ENCODE measurements at places on chromosomes 5 and 9.

- no peak for DNase-seq
Observed at GRCh38 chr5:52981507-52981906, 7.6 kb upstream of the ITGA2 start.

- no peak for DNase-seq
Observed at GRCh38 chr5:77074745-77075144, 12.3 kb downstream of the ZBED3 start.

- no peak for DNase-seq
Observed at GRCh38 chr5:109880907-109881685, 191.4 kb downstream of the MAN2A1 start.

DNA sequence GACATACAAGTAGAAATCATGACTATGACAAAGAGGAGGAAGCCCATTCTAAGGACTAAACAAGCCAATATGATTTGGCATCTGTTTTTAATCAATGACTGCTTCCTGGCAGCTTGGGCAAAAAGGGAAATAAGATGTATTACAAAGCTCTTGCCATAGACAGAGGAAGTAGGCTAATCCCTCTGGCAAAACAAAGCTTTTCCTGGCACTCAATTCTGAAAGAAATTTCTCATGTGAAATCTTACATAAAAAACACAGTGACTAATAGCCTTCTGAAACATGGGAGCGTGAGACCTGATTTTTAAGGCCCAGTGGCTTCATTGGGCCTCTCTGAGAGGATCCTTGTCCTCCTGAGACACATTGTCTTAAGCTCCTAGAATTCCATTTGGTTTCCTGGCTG, 93.6 kb downstream of the COL23A1 start:
- no peak for DNase-seq

GRCh38 chr5:169050146-169050571, 250.8 kb downstream of the SLIT3 start:
- DNase-seq = no peak

GRCh38 chr5:68189613-68190012, 25.9 kb upstream of the PIK3R1 start:
- DNase-seq = no peak

DNA sequence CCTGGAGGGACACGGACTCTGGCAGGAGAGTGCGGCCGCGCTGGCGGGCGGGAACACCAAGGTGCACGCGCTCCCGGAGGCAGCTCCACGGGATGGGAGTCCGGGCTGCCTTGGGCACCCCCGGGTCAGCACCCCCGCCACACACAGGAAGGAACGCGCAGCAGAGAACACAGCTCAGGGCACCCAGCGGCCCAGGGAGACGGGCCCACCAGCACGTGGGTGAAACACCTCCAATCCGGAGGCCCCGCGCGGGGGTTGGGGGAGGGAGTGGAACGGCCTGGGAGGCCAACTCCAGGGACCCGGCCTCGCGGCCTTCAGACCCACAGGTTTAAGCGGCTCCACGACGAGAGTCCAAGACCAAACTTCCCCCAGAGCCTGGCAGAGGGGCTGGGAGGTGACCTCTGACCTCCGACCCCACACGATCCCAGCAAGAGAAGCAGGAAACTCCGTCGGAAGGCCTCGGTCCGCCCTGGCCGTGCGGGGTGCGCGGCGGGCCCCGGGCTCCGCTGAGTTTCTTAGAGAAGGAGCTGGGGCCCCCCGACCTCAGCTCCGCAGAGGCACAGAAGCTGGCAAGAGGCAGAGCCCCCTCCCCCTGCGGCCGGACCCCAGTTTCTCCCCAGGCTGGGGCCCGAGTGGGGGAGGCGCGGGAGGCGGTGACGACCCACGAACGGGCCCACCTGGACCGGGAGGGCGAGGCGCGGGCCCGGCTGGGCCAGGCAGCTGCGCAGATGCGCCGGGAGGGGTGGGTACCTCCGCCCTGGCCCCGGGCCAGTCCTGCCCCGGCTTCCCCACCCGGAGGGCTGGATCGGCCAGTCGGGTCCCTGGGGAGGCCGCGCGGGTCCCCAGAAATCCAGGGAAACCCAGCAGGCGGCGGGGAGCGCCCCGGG, 851 bp downstream of the NACC2 start:
- peak; percentile 80 for DNase-seq

DNA sequence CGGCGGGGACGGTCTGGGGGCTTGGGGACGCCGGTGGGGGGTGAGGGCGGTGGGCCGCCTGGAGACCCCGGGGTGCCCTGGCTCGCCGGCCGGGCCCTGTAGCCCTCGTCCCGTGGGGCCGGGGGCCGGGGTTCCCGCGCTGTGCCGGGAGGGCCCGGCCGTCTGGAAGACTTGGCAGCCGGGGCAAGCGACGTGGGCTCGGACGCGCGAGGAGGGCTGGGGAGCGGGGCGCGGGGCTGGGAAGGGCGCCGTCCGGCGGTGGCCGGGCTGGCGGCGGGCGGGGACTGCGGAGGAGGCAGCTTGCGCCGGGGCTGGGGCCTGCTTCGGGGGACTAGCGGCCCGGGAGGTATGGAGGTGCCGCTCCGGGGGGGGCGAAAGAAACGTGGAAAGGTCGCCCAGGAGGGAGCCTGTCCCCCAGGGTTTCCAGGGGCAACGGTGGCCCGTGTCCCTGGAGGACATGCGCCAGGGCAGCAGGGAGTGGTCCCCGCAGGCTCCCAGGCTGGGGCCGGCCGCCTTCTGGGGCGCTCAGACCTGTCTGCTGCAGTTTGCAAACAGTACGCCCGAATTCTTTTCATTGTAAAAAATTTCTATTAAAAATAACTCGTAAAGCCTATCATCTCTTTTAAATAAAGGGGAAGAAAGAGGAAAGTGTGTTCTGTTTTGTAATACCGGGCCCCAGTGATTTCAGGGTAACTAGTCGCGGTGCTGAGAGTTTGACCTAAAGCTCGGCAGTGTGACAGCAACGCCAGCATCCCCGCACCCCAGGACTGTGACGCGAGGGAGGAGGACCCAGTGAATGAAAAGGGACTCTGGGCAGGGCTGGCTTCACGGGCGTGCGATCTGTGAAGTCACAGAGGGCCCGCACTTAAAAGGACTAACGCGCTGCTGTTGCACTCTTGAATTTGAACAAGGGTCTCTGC, 752 bp upstream of the ANKH start:
- DNase-seq = peak; percentile 71

DNA sequence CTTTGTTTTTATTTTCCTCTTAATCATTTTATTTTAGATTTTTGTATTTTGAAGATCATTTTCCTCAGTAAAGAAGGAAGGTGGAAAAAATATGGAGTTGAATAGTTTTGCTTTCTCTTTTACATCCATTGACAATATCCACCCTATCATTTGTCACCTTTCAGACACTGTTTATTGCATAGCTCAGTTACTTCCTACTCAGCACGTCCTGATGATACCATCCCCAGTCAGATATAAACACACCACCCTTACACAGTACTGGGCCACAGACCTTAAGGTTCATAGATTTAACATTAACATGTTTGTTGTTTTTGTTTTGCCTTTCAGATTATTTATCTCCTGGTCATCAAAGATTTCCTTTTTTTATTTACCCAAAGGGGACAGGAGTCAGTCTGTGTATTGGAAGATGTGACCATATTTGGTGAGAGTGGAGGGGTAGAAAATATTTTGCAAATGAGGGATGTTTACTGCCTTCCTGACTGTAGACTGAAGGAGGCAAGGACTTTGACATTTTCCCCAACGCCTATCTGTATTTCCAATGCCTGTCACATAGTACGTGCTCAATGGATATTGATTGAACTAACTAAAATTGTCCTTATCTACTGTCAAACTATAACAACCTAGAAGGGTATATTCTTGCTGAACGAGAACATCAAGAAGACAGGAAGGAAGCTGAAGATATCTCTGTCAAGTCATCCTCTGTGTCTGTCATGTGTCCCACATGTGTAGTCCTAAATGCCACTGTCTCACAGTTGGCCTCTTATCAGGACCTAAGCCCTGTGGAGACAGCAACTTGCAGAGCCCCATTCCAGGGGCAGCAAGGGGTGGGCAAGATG, 15.6 kb downstream of the STX17 start:
- peak; percentile 42 for DNase-seq

DNA sequence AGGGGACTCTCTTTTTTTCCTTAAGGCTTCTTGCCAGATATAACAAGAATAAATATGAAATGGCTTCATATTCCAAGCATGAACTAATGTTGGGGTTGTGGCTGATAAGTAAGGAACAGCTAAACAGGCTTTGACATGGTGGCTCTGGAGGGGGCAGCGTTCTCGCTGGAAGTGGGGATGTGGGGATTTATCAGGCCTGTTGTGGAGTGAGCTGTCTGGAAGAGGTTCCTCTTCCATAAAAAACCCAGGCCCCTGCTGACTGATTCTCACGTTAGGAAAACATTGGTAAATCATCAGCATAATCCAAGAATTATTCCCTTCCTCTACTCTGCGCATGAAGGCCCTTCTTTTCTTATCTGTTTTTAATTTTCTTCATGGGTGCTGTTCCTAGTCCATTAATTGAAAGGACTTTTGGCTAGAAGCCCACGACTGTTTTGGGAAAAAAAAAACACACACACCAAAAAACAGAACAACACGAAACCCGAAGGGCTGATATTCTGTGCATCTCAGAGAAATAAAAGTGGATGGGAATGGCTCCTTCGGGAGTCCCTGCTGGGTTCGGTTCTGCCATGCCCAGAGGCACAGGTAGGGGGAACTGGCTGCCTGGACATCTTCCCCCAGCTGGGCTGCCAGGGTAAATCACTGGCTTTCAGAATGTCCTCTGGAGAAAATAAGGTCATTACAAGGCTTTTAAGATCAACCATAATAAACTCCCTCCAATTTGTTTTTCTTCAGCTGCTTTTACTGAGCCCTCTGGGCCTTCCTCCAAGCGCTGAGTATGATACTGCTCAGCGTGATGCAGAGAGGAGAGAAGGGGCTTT, 297.0 kb downstream of the SLIT3 start:
- no peak for DNase-seq

DNA sequence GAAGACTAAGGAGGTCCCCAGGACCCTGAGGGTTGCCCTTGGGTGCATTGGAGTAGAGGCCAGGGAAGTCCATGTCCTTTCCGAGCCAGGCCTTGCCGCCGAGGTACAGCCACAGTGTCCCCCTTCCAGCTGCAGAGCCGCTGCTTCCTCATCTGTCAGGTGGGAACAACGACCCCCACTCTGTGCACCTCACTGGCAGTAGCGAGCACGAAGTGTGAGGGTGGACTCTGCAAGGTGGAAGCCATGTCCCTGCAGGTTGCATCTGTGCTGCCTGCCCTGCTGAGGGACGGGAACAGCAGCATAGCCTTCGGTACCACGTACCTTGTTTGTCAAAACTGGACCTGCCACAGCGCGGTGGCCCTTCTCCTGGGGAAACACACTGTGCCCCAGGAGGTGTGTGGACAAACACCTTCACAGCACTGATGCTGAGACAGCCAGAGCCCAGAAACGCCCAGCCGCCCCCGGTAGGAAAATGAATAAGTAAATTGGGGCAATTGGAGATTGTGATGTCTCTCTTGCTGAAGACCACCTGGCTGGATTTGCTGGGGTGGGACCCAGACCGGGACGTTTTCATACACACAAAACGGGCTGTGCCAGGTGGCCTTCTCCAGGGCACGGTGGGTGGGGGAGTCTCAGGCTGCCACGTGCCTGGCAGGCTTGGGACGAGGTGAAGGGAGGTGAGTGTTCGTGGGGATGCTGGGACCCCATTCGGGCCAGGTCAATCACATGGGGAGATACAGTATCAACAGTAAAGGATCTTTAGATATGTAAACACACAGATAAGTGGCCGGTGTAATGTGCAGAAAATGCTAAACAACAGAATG, 157.3 kb downstream of the RXRA start:
- no peak for DNase-seq

GRCh38 chr9:103942651-103943050, 151.5 kb upstream of the SMC2 start:
- no peak for DNase-seq

GRCh38 chr5:135328128-135328687, 70.8 kb downstream of the MACROH2A1 start:
- no peak for DNase-seq

- DNase-seq = no peak
Observed at GRCh38 chr9:13461414-13461991, 182.0 kb upstream of the MPDZ start.

- no peak for DNase-seq
Observed at GRCh38 chr5:78546276-78546996, 102.1 kb downstream of the LHFPL2 start.

GRCh38 chr5:138212828-138213160, 329 bp downstream of the CDC23 start:
- DNase-seq = peak; percentile 44

DNA sequence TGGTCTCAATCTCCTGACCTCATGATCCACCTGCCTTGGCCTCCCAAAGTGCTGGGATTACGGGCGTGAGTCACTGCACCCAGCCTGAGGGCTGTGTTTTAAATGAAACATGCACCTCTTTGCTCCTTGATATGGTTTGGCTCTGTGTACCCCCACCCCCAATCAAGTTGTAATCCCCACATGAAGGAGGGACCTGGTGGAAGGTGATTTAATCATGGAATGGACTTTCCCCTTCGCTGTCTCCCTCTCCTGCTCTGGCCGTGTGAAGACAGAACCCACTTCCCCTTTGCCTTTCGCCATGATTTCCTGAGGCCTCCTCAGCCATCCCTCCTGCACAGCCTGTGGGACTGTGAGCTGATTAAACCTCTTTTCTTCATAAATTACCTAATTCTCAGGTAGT, 12.5 kb upstream of the NOTCH1 start:
- peak; percentile 64 for DNase-seq

DNA sequence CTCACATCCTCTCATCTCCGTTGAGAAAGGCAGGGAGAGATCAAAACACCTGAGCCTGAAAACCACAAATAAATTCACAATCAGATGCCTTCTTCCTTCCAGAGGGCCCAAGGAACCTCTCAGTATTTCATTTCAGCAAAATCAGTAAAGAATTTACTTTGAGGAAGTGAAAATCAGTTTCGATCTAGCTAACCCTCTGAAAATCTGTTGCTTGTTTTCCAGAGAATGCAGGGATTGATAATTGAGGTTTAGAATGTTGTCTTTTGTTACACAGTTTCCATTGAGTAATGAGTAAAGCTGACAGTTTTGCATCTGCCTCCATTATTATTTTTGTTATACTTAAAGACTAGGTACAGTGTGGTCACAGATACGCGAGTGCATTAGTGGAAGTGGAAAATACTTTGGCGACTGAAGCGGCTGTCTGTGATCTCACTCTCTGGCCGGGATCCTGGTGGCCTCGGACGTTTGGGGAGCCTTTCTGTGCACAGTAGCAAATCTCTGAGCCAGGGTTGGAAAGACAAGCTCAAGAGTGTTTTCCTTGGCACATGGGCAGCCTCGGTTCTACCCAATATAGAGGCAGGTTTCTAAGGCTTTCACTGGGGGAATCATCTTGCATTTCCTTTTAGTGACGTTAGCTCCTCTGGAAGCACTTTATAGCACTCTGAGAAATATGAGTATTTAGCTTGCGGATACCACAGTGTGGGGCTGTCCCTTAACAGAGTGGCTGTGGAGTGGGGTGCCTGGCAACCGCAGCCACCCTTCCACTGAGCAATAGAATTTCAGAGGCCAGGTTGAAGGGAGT, 32.2 kb upstream of the ANGPTL2 start:
- no peak for DNase-seq

- DNase-seq = no peak
Observed at GRCh38 chr9:26755476-26755875, 137.1 kb downstream of the CAAP1 start.

GRCh38 chr5:2874099-2874498, 122.6 kb upstream of the IRX2 start:
- no peak for DNase-seq

- DNase-seq = peak; percentile 24
Observed at GRCh38 chr5:173745123-173745522, 128.7 kb upstream of the BOD1 start.

Measured in hematopoietic multipotent progenitor cell treated with erythropoietin and hydrocortisone succinate and interleukin-3 and kit ligand, for 4 days (in vitro differentiated cells).